ENCODE measurements at places on chromosomes 12 and 14. TPM values are rescaled to one million over a fixed set of nuclear protein-coding genes. Genes with fewer than 3 reads are reported as not detected.

The RPL6 gene
- 2,323 TPM for total RNA-seq

The RFX4 gene
- not detected for total RNA-seq

The SERPINA12 gene
- not detected for total RNA-seq

The NKX2-1 gene
- total RNA-seq = 9.1 TPM

The SPX gene
- total RNA-seq = 8.3 TPM

The VSIG10 gene
- 7.1 TPM for total RNA-seq

The KIF26A gene
- 1.7 TPM for total RNA-seq

The ACTR6 gene
- 15.3 TPM for total RNA-seq

The IL25 gene
- total RNA-seq = not detected

Measured in airway epithelial cell (primary cell).